ENCODE measurements at places on chromosomes 4 and X.

GRCh38 chrX:15566244-15566643 is 34.5 kb downstream of the ACE2 start:
- peaks cover 22% of the 10 kb centered on the region for H3K27me3 ChIP-seq
- H3K4me3 ChIP-seq = no peak overlapping the region
- no peak for DNase-seq
- no peaks in the 10 kb centered on the region for H3K36me3 ChIP-seq
- no peak overlapping the region for H3K27ac ChIP-seq

DNA sequence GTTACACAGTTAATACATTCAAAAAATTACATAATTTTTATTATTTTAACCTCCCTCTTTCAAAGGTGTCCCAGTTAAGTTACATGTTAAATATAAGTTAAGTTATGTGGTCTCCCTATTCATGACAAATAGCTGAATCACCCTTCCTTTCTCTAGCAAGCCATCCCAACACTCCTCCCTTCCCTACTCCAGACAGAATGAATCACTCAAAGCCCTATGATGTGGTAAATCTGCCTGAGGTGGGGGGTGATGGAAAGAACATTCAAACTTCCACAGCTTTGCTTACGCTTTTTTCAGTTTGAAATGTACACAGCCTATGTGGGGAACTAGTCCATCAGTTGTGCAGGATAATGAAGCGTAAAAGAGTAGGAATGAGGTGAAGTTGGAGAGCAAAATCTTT is 90.2 kb downstream of the CXCL13 start:
- H3K4me3 ChIP-seq = no peak overlapping the region
- peaks cover 5% of the 10 kb centered on the region for H3K36me3 ChIP-seq
- no peak overlapping the region for H3K27ac ChIP-seq
- peaks cover 5% of the 10 kb centered on the region for H3K27me3 ChIP-seq

- H3K27ac ChIP-seq = no peak overlapping the region
- H3K36me3 ChIP-seq = no peaks in the 10 kb centered on the region
- no peaks in the 10 kb centered on the region for H3K4me1 ChIP-seq
- no peak overlapping the region for H3K4me3 ChIP-seq
- no peak for DNase-seq
These were observed 660.3 kb upstream of the PITX2 start for GRCh38 chr4:111283066-111283677.

GRCh38 chr4:15162465-15163283 is 160.4 kb downstream of the CPEB2 start:
- peaks cover 38% of the 10 kb centered on the region for H3K27me3 ChIP-seq
- peaks cover 3% of the 10 kb centered on the region for H3K4me1 ChIP-seq
- H3K27ac ChIP-seq = no peak overlapping the region
- H3K4me3 ChIP-seq = no peak overlapping the region

DNA sequence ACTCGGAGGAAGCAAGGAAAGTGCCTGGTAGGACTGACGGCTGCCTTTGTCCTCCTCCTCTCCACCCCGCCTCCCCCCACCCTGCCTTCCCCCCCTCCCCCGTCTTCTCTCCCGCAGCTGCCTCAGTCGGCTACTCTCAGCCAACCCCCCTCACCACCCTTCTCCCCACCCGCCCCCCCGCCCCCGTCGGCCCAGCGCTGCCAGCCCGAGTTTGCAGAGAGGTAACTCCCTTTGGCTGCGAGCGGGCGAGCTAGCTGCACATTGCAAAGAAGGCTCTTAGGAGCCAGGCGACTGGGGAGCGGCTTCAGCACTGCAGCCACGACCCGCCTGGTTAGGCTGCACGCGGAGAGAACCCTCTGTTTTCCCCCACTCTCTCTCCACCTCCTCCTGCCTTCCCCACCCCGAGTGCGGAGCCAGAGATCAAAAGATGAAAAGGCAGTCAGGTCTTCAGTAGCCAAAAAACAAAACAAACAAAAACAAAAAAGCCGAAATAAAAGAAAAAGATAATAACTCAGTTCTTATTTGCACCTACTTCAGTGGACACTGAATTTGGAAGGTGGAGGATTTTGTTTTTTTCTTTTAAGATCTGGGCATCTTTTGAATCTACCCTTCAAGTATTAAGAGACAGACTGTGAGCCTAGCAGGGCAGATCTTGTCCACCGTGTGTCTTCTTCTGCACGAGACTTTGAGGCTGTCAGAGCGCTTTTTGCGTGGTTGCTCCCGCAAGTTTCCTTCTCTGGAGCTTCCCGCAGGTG is 637 bp downstream of the AR start:
- H3K4me3 ChIP-seq = peak overlapping the region; percentile 72
- peaks cover 2% of the 10 kb centered on the region for H3K4me1 ChIP-seq
- no peak overlapping the region for H3K27ac ChIP-seq
- DNase-seq = no peak
- no peaks in the 10 kb centered on the region for H3K36me3 ChIP-seq

DNA sequence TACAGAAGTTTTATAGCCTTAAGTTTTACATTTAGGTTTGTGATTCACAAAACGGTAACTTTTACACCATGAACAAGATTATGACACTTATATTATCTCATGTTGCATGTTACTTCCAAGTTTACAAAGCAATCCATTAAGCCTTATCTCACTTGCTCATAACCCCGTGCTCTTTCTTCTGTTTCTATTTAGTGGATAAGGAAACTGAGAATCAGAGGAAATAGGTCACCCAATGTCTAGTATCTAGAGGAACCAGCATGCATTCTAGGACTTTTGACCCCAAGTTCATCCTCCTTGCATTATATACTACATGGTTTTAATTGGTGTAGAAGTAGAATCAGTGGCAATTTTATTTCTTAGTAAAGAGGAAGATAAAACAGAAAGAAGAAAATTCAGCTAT is 67.0 kb upstream of the ANXA3 start:
- no peak overlapping the region for H3K4me3 ChIP-seq
- H3K4me1 ChIP-seq = no peaks in the 10 kb centered on the region
- no peaks in the 10 kb centered on the region for H3K36me3 ChIP-seq
- peaks cover 41% of the 10 kb centered on the region for H3K27me3 ChIP-seq
- no peak overlapping the region for H3K27ac ChIP-seq
- no peak for DNase-seq

- H3K36me3 ChIP-seq = peaks cover 3% of the 10 kb centered on the region
- no peak for DNase-seq
- H3K4me1 ChIP-seq = peaks cover 19% of the 10 kb centered on the region
- H3K27ac ChIP-seq = no peak overlapping the region
- H3K27me3 ChIP-seq = no peaks in the 10 kb centered on the region
- peak overlapping the region; percentile 57 for H3K4me3 ChIP-seq
These were observed 117.4 kb downstream of the TMA16 start for GRCh38 chr4:163611784-163612445.

DNA sequence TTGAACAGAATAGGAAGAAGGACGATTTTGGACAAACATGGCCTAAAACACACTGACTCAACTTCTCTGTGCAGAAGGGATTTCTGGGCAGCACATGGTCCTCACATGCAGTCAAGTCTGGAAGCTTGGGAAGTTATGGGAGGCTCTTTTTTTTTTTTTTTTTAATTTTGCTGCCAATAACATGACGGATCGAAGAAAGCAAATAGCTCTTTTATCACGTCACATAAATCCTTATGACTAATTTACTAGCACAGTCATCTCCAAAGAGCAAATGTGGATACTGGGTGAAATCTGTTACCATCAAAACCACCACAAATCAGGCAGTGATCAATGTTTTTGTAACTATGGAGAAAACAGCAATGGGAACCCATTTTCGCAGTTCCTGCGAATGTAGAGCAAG is 193.3 kb upstream of the FAM9B start:
- H3K4me3 ChIP-seq = no peak overlapping the region
- no peaks in the 10 kb centered on the region for H3K27me3 ChIP-seq
- H3K36me3 ChIP-seq = no peaks in the 10 kb centered on the region
- H3K27ac ChIP-seq = no peak overlapping the region
- peaks cover 2% of the 10 kb centered on the region for H3K4me1 ChIP-seq

- DNase-seq = no peak
- peaks cover 20% of the 10 kb centered on the region for H3K4me1 ChIP-seq
- peaks cover 12% of the 10 kb centered on the region for H3K27me3 ChIP-seq
- H3K4me3 ChIP-seq = peak overlapping the region; percentile 39
- peaks cover 5% of the 10 kb centered on the region for H3K36me3 ChIP-seq
- peak overlapping the region; percentile 100 for H3K27ac ChIP-seq
These were observed 1.4 kb upstream of the UFSP2 start for GRCh38 chr4:185426960-185427688.

GRCh38 chrX:1249101-1249887 is 19.3 kb upstream of the CSF2RA start:
- H3K4me1 ChIP-seq = peaks cover 3% of the 10 kb centered on the region
- H3K27me3 ChIP-seq = no peaks in the 10 kb centered on the region
- peak overlapping the region; percentile 63 for H3K4me3 ChIP-seq

GRCh38 chr4:55609393-55609866 is 17.4 kb upstream of the PDCL2 start:
- H3K4me3 ChIP-seq = peak overlapping the region; percentile 78
- H3K27me3 ChIP-seq = peaks cover 6% of the 10 kb centered on the region
- no peak for DNase-seq
- H3K36me3 ChIP-seq = no peaks in the 10 kb centered on the region

DNA sequence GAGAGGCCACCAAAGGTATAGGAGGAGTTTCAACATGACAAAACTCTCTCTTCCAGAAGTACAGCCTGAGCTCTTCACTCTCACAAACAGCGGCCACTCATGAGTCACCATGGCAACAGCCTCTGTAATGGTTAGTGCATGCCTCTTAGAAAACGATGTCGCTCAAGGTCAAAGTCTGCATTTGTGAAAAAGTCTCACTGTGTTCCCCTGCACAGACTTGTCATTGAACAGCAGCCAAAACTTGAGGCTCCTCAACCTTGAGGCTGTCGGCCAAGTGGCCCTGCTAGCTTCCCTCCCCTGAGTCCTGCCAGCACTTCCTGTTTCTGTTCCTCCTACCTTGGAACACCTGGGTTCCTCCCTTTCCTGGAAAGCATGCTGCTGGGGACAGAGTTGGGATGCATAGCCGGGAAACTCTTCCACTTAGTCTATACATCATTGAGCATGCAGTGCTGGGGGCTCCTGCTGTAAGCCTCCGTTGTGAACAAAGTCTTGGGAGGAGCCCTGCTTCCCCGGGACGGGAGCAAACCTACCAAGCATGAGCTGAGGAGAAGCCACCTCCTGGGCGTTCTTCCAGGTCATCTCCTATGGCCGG is 66.6 kb downstream of the ING2 start:
- no peak for DNase-seq
- no peak overlapping the region for H3K4me3 ChIP-seq
- H3K36me3 ChIP-seq = peaks cover 4% of the 10 kb centered on the region
- H3K4me1 ChIP-seq = peaks cover 6% of the 10 kb centered on the region
- no peak overlapping the region for H3K27ac ChIP-seq
- peaks cover 27% of the 10 kb centered on the region for H3K27me3 ChIP-seq

GRCh38 chr4:25938366-25938765 is 24.3 kb downstream of the SMIM20 start:
- DNase-seq = no peak
- peak overlapping the region; percentile 57 for H3K27ac ChIP-seq
- peaks cover 7% of the 10 kb centered on the region for H3K27me3 ChIP-seq
- H3K36me3 ChIP-seq = peaks cover 2% of the 10 kb centered on the region

DNA sequence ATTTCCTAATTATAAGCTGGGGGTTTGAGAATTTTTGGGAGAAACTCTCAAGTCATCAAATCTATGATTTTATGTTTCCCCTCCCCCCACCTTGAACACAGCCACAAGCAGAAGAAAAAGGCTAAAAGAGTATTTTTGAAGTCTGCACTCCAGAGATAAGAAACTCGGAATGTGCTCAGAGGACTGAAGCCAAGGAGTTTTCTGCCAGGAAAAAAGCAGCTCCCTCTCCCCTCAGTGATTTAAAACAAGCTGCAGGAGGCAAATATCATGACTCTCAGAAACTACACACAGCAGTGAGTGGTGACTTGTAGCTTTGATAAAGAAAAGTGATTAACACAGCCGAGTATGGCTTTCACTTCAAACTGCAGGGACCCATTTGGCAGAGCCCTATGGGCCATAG is 800.2 kb upstream of the FTHL17 start:
- H3K27ac ChIP-seq = no peak overlapping the region
- H3K27me3 ChIP-seq = no peaks in the 10 kb centered on the region
- no peaks in the 10 kb centered on the region for H3K4me1 ChIP-seq
- no peaks in the 10 kb centered on the region for H3K36me3 ChIP-seq

DNA sequence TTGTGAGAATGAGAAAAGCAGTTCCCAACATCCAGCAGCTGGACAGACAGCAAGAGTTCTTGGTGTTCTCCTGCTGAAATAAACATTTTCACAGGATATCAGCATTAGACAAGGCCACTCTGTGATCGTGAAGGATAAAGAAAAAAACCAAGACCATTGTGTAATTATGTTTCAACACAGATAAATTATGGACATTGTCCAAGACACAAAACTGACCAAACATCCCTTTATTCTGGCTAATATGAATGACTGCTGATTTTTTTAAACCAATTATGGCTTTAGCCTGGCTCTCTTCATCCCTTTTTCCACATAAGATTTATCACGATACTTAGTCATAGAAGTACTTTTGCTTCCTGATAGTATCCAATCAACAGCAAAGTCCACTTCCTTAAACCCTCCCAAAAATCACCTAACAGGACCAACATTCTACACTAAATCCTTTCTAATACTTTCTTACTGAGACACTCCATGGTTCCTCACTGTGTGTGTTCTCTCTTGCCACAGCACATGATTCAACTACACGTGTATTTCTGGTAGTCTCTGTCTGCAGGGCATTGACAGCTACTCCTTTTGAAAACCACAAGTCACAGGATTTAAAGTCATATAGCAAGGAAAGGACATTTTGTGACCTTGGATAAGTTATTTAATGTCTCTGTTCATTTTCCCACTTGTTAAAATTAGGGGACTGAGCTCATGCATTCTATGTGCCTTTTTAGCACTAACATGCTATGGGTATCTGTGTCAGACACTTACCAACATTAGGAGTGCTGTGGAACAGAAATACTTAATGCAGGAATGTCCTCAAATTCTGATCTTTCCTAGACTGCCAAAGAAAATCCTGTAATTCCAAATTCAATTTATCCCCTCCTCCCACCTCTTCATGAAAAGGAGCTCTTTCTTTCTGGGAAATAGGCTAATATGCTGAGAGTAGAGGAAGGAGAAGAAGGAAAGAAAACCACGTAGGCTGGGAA is 137.2 kb upstream of the PGRMC2 start:
- no peak overlapping the region for H3K27ac ChIP-seq
- H3K27me3 ChIP-seq = peaks cover 4% of the 10 kb centered on the region
- H3K36me3 ChIP-seq = no peaks in the 10 kb centered on the region
- DNase-seq = no peak

- no peaks in the 10 kb centered on the region for H3K36me3 ChIP-seq
- H3K4me3 ChIP-seq = no peak overlapping the region
- DNase-seq = no peak
- H3K27ac ChIP-seq = no peak overlapping the region
- H3K4me1 ChIP-seq = no peaks in the 10 kb centered on the region
These were observed 34.7 kb downstream of the GLRA2 start for GRCh38 chrX:14564058-14564457.

DNA sequence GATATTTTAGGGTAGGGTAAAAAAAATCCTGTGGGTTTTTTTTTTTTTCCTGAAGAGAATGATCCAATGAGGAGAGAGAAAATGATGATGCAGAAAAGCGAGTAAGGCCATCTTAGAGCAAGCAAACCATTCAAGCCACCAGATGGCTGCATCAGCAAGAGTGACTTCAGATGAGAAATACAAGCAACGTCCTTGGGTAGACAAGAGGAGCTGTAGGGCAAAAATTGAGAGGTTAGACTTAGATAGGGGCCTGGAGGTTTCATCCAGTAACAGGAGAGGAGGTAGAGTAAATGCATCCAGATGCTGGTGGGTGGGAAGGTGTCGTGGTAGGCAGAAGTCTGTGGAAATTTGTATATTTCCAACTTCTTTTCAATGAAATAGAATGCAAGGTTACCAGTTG is 14.6 kb downstream of the FTHL17 start:
- H3K36me3 ChIP-seq = no peaks in the 10 kb centered on the region
- H3K27ac ChIP-seq = no peak overlapping the region
- no peaks in the 10 kb centered on the region for H3K27me3 ChIP-seq
- H3K4me3 ChIP-seq = no peak overlapping the region
